ENCODE measurements at places on chromosomes 7 and 10.

DNA sequence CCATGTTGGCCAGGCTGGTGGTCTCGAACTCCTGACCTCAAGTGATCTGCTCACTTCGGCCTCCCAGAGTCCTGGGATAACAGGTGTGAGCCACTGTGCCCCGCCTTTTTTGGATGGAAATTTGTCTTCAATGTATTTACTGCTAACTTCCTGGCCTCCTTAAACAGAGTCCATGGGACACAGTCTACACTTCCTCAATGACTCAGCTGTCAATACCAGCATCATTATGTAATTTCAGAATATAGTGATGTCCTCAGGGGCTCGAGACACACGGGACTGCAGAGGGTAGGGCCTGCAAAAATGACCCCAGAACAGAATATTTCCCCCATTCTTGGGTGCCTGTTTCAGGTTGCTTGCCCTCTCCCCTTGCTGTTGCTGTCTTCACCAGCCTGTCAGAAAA lies 31.1 kb downstream of the CAMK2G start:
- no peak for DNase-seq

DNA sequence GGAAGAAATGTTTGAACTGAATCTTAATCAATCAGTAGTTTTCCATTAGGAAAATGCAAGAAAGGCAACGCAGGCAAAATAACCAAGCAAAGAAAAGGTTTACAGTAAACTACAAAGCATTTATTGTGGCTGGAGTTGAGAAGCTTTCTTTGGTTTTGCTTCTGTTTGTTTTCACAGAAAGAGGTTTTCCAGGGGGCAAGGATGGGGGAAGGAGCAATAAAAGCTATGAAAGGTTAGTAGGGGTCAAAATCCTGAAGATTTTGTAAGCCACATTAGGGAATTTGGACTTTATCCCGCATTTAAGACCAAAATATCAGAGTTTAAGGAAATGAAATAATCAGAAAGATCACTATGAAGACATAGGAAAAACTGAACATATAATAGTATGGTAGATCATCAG lies 51.1 kb downstream of the NT5C2 start:
- no peak for DNase-seq

DNA sequence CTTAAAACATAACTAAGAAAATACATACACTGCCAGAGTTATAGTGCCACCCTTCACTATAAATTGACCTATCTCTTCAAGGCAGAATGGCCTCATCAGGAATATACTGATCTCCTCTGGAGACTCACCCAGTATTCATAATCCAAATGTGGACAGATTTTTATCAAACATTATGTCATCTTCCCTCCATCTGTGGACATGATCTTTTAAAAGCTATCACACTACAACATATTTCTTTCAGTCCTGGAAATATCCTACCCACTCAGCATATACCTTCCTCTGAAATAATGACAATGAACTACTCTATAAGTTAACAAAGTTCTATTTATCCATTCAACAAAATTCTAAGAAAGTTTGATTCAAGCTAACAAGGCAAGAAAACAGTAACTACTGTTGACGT lies 3.2 kb downstream of the ZNF800 start:
- no peak for DNase-seq

DNA sequence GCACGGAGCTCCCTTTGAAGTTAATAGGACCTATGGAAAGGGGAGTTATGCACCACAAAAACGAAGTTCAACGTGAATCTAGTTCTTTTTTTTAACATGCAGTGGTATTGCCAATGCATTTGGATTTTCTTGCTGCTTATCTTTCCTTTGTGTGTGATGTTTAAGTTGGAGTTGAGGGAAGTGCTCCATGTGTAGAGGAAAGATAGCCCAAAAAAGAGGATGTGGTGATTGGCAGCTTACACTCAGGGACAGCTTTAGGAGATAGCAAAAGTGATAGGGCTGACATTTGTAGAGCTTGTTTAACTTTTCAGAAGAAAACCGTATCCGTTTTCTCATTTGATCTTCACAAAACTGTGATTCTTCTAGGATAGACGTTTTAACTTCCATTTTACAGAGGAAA lies 101.3 kb downstream of the MDFIC start:
- DNase-seq, result no peak

GRCh38 chr10:19620811-19621210 lies 195.4 kb upstream of the PLXDC2 start:
- no peak for DNase-seq

GRCh38 chr10:29030900-29031299 lies 258.0 kb upstream of the LYZL1 start:
- no peak for DNase-seq

DNA sequence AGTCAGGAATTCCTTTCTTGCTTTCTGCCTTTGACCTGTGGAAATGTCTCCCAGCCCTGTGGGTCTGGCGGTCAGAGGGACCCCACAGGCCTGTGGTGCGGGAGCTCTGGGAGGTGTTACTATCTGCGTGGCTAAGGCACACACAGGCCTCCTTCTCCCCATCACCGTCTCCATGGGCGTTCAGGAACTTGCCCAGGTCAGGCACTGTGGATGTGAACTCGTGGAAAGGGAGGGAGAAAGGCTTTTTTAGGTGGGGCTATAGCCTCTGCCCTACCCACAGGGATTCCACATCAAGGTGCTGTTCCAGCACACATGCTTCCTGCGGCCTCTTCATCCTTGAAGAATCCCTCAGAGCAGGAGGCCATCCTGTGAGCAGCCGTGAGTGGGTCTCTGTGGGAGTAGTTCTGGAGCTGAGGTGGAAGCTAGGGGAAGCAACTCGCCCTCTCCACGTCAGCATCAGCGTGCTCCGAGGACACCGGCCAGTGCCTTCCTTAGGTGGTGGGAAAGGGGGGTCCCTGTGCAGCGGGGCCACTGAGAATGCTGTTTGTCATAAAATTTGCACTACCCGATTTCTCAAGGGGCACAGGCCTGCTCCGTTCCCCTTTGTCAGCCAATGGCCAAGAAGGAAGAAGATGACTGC lies 7.5 kb upstream of the ATP6V0E2 start:
- no peak for DNase-seq

GRCh38 chr10:131514454-131514853 lies 202.9 kb upstream of the TCERG1L start:
- no peak for DNase-seq

DNA sequence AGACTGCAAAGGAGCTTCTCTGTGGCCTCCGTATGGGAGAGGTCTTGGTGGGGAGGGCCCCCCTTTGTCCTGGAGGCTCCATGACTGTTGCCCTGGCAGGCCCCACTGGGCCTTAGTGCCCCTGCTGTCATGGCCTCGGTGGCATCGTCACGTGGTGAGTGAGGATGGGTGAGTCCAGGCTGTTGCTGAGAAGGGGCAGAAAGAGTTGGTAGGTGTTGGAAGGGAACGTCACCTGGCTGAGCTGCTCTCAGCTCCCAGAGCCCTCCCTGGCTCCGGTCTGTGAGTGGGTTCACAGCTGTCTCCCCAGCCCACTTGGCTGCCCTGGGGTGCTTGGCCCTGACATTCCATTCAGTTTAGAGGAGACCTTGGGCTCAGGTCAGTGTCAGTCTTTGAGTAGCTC lies 16.1 kb downstream of the SFRP5 start:
- no peak for DNase-seq

- no peak for DNase-seq
These were observed 96.5 kb downstream of the NRF1 start for GRCh38 chr7:129707910-129708499.

GRCh38 chr7:128886391-128887168 lies 23.9 kb downstream of the ATP6V1F start:
- DNase-seq, result no peak

DNA sequence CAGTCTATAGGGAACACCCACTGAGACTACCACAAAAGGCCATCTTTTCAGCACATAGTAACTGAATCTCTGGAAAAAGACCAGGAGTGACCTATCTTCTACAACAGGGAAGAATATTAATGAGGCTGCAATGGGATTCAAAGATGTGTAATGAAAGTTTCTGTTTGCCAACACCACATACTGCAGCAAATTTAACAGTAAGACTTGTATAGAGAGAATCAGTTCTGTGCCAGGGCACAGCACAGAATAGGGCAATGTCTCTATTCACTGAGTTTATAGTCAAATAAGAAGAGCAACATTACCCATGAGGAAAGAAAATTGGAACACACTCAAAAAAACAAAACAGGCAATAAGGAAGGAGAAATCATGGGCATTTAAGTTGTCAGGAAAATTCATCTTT lies 91.4 kb upstream of the PTN start:
- DNase-seq, result no peak

- no peak for DNase-seq
These were observed 10.3 kb downstream of the CNTNAP2 start for GRCh38 chr7:146126767-146127509.

GRCh38 chr7:33336820-33337219 lies 207.5 kb downstream of the BBS9 start:
- DNase-seq, result no peak
